ENCODE measurements at places on chromosomes 2 and 18. TPM values are rescaled to one million over a fixed set of nuclear protein-coding genes. Genes with fewer than 3 reads are reported as not detected.

EMX1 gene
- not detected for polyA plus RNA-seq

EVA1A gene
- 2.1 TPM for polyA plus RNA-seq

SKOR2 gene
- not detected for polyA plus RNA-seq

ZAP70 gene
- 2.1 TPM for polyA plus RNA-seq

REG3G gene
- 6.9 TPM for polyA plus RNA-seq

XDH gene
- 2.3 TPM for polyA plus RNA-seq

ACADL gene
- 3.3 TPM for polyA plus RNA-seq

DSC3 gene
- polyA plus RNA-seq, result 26.6 TPM

RTP5 gene
- not detected for polyA plus RNA-seq

HOXD8 gene
- polyA plus RNA-seq, result 1.8 TPM

RIT2 gene
- not detected for polyA plus RNA-seq

SF3B6 gene
- polyA plus RNA-seq, result 139 TPM

OR6B2 gene
- not detected for polyA plus RNA-seq

RTTN gene
- 2.4 TPM for polyA plus RNA-seq

MC5R gene
- polyA plus RNA-seq, result not detected

HOXD4 gene
- 0.25 TPM for polyA plus RNA-seq

GAREM1 gene
- 4.1 TPM for polyA plus RNA-seq

CHST9 gene
- polyA plus RNA-seq, result not detected

GDF7 gene
- polyA plus RNA-seq, result 0.10 TPM

ARHGAP25 gene
- polyA plus RNA-seq, result 3.6 TPM

TPO gene
- polyA plus RNA-seq, result 1.6 TPM

CNGA3 gene
- not detected for polyA plus RNA-seq

ATP6V1B1 gene
- not detected for polyA plus RNA-seq

PRSS56 gene
- polyA plus RNA-seq, result not detected

CPO gene
- polyA plus RNA-seq, result 0.33 TPM

MGAT4A gene
- polyA plus RNA-seq, result 7.4 TPM

SCYGR4 gene
- polyA plus RNA-seq, result not detected

IL1RL1 gene
- 21.4 TPM for polyA plus RNA-seq

TLX2 gene
- not detected for polyA plus RNA-seq

DUSP19 gene
- polyA plus RNA-seq, result 1.1 TPM

LCT gene
- polyA plus RNA-seq, result not detected

PLGLB1 gene
- not detected for polyA plus RNA-seq

HSPE1 gene
- 218 TPM for polyA plus RNA-seq

FHOD3 gene
- 4.4 TPM for polyA plus RNA-seq

GCKR gene
- polyA plus RNA-seq, result 1.2 TPM

STPG4 gene
- polyA plus RNA-seq, result not detected

BCL11A gene
- polyA plus RNA-seq, result 15.2 TPM

RANBP2 gene
- polyA plus RNA-seq, result 9.2 TPM

TUBA3E gene
- not detected for polyA plus RNA-seq

XIRP2 gene
- 0.10 TPM for polyA plus RNA-seq

FAM124B gene
- 0.25 TPM for polyA plus RNA-seq

SERPINB3 gene
- 0.62 TPM for polyA plus RNA-seq

TXNDC9 gene
- polyA plus RNA-seq, result 31.9 TPM

PLCL1 gene
- 0.93 TPM for polyA plus RNA-seq

LRP1B gene
- polyA plus RNA-seq, result 0.31 TPM

SUCLG1 gene
- 115 TPM for polyA plus RNA-seq

SOX11 gene
- polyA plus RNA-seq, result 0.08 TPM

ZNF519 gene
- polyA plus RNA-seq, result 3.3 TPM

PREB gene
- polyA plus RNA-seq, result 44.6 TPM

FBXO41 gene
- polyA plus RNA-seq, result 0.62 TPM

MLPH gene
- 61.3 TPM for polyA plus RNA-seq

COL4A4 gene
- polyA plus RNA-seq, result 0.44 TPM
